ENCODE measurements at places on chromosomes 6 and 20.

DNA sequence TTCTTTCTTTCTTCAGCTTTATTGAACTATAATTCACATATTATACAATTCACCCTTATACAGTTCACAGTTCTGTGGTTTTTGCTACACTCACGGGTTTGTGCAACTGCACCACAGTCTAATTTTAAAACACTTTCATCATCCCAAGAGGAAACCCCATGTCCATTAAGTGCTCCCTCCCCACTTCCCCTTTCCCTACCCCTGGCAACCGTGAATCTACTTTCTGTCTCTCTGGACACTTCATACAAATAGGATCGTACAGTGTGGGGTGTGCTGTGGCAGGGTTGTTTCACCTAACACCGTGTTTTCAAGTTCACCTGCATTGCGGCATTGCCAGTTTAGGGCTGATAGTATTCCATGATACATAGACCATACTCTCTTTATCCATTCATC, 118.8 kb downstream of the PHACTR3 start:
- no peak for DNase-seq

GRCh38 chr6:125189494-125189893, 35.9 kb downstream of the TPD52L1 start:
- DNase-seq, result no peak

DNA sequence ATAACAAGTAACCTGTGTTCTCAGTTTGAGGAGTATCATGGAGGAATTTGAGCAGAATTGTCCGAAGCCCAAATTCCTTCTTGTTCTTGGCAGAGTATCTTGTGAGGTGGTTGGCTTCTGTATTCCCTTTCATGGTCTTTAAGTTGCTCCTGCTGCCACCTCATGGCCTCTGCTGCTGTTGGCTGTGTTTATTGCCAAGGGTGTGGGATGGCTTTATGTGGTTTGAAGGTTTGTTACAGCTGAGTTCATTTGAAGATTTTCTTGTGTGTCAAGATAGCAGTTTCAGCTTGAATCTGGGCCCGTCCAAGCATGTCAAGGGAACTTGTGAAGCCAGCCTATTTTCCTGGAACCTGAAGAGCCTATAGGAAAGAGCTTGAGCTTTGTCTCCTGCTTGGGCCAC, 20.2 kb upstream of the TTK start:
- DNase-seq, result no peak

DNA sequence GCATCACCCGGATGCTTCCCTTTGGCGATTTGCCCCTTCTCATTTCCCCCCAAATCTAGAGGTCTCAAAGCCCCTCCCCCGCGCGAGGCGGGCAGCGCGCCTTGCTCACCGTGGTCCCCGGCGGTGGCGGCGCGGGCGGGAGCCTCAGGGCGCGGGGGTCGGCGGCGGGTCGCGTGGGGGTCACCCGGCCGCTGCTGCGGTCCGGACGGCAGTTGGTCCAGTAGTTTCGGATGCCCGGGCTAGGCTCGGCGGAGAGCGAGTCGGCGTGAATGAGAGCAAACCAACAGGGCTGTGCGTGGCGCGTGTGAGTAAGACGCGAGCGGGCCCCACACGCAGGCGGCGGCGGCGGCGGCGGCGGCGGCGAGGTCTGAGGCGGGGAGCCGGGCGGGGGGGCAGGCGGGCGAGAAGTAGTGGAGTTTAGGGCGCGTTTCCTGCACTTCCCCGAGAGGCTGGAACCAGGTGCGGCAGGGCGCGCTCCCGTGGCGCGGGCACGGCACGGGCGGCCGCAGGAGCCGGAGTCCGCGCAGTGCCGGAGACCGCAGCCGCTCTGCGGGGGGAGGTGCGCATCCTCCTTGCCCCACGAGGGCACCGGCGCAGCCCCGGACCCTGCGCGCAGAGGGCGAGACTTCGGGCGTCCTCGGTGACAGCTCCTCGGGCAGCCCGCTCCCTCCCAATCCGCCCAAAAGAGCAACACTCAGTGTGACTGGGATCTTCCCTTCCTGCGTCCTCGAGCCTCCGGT, 567 bp downstream of the HS3ST5 start:
- DNase-seq, result no peak

DNA sequence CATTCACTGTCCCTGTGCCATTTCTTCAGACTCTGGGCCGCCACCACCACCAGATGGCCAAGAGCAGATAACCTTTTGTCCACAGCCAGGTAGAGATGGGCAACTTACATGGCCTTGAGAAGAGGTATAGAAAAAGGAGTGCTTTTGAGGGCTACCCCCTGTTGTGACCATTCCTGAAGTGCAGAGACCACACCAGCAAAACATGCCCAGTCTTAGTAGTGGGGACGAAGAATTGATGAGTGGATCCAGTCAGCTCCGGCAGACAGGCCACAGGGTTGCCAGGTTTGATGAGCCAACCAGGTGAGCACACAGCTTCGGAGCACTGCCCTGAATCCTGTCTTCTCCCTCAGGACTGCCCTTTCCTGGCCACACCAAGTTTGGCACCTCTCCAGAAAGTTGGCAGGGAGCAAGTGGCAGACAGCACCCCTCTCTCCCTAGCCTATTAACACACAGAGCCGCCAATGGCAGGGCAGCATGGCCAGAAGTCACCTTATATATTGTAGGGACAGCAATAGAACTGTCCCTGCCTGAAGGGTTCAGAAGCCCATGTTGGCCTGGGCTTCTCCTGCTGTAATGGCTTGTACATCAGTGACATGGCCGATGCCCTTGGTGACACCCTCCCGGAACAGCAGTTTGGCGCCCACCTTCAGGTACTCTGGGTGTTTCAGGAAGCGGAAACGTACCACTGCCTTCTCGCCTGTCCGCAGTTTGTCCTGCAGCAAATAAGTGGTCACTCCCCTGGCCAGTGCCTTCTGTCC, 7.8 kb downstream of the GTPBP2 start:
- no peak for DNase-seq

- DNase-seq, result no peak
Observed at GRCh38 chr20:16553101-16553500, 20.1 kb downstream of the KIF16B start.

- no peak for DNase-seq
Observed at GRCh38 chr20:25203871-25204320, 8.4 kb downstream of the ENTPD6 start.

GRCh38 chr20:37529214-37529967, 1.7 kb upstream of the BLCAP start:
- no peak for DNase-seq

GRCh38 chr6:34243901-34244884, 4.6 kb downstream of the SMIM29 start:
- peak; percentile 77 for DNase-seq

GRCh38 chr20:49852522-49853080, 40.0 kb downstream of the SLC9A8 start:
- no peak for DNase-seq

DNA sequence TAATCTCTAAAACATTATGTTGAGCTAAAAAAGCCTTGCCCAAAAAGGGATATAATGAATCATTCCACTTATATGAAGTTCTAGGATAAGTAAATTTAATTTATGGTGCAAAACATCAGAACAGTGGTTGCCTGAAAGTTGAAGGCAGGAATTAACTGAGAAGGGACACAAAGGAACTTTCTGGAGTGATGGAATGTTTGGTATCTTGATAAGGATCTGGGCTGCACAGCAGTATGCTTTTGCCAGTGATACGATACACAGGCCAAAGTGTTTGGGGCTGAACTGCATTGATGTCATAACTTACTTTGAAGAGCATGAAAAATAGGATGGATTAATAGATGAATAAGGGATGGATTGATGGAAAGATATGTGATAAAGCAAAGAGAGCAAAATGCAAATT, 146.1 kb upstream of the LRFN2 start:
- DNase-seq, result no peak

DNA sequence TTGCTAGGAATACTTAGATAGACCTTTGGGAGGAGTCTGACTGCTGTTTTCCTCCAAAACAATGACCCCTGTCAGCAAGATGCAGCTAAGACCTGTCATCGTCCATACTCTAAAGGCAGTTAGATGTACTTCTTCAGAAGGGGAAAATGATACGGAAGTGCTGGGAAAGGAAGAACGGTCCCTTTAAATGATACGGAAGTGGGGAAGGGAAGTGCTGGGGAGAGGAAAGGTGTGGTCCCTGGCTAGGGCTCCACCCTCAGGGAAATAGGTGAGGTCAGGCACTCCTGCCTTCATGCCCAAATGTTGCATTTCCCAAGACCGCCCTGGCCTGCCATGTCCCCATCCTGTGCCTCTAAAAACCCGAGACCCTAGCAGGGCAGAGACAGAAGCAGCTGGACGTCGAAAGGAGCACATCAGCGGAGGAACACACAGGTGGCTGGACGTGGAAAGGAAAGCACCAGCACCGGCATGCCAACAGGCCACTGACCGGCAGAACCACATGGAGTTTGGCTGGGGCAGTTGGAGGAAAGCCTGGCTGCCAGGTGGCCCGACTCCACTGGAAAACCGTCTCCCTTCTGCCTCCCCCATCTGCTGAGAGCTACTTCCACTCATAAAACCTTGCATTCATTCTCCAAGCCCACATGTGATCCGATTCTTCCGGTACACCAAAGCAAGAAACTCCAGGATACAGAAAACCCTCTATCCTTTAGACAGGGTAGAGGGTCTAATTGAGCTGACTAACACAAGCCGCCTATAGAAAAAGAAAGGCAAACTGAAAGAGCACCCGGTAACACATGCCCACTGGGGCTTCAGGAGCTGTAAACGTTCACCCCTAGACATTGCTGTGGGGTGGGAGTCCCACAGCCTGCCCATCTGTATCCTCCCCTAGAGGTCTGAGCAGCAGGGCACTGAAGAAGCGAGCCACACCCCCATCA, 94.6 kb downstream of the FAXC start:
- DNase-seq, result no peak

DNA sequence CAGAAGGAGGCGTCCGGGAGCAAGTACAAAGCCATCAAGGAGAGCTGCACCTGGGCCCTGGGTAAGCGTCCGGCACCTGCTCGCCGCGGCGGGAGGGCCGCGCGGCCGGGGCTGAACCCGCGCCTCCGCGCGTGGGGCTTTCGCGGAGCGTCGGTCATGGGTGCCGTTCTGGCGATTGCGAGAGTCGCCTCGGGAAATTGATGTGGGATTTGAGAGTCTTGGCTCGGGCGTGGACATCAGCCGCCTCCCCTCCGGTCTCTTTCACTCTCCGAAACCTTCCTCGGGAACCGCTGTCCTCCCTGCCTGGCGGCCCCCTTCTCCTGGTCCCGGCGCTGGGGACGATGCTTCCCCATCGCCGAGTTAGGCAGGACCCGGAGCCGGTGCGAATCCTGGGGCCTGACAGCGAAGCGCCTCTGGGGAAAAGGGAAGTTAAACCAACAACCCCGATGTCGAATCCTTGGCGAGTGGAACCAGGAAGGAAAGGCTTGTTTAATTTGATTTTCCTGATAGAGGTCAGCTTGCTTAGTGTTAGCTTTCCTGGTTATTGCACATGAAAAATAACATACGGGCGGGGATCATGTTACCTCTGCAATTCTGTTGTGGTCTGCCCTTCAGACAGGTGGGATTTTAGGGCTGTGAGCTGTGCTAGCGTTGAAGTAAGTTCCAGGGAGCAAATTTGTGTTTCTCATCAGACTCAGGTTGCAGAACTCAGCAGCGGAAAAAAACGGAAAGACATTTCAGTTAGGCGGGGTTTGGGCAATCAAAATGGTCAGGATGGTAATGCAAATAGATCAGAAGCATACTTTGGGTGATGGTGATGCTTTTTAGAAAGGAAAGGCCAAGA, 594 bp downstream of the ARFGEF3 start:
- DNase-seq, result no peak

GRCh38 chr20:14383335-14383734, 45.9 kb upstream of the FLRT3 start:
- DNase-seq, result no peak

GRCh38 chr20:63878899-63879663, 14.0 kb downstream of the TPD52L2 start:
- no peak for DNase-seq

GRCh38 chr6:106745197-106745770, 115.9 kb downstream of the QRSL1 start:
- DNase-seq, result no peak

GRCh38 chr20:59435518-59435917, 135.1 kb downstream of the EDN3 start:
- DNase-seq, result no peak

DNA sequence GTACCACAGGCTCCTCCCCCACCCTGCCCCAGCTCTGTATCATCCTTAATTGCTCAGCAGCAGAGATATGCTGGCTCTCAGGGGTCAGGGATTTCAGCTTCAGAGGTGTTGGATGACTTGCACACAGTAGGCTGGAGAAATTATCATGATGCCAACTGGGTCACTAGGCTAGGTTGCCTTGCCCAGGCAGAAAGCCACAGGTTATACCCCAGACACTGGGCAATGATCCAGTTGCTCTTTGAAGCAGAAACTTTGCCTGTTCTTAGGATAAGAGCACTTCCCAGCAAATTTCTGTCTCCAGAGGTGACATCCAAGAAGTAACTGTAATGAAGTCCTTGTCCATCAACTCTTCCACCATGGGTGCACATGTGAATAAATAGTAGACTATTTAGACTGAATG, 38.3 kb upstream of the SCML4 start:
- DNase-seq, result no peak

DNA sequence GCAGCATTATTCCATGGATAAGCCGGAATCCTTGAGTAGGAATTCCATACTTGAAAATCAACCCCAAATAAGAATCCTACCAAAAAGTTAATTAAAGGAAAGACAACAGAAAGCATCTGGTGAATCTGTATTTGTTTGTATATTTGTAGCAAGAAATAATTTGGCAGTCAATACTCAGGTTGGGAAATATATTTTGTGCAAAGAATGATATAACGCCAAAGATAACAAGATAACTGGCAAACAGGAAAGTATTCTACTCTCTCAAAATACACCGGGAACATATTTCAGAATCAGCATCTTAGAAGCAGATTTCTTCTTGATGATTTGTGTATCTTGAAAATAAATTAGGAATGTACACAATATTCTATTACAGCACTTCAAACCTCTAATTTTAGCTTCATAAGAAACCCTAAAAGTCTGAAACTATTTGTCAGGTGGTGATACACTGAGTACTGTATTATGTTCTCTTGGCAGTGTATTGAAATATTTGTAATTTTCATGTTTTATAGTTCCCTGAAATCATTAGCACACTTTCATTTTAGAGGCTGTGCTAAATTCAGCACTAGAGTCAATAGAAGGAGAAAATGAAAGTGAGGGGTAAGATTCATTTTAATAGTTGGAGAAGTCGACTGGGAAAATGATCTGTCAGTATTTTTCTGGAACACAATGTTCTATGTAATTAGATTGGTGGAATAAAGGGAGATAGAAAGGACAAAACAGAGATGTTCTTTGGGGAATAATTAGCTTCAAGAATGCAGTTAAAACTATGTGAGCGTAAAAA, 879.7 kb upstream of the GJE1 start:
- DNase-seq, result no peak

DNA sequence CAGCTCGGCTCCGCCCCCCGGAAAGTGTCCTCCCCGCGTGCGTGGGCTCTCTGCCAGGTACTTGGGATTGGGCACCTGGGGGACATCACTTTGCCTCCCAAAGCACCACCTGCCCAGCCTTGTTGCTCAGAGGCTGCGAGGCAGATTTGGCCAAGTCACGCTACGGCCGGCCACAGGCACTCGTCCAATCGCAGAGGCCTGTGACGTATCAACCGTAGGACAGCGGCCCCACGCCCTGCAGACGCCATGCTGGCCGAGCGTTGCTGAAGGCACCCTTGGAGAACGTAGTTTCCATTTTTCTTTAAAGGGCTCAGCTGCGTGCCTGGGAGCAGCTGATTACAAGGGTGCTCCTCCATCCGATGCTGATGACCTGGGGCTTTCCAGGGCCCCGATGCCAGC, 3.1 kb downstream of the NTSR1 start:
- DNase-seq, result no peak

Measured in activated naive CD4-positive, alpha-beta T cell treated with anti-CD3 and anti-CD28 coated beads, Interleukin-2, amount 50 U/mL, for 72 hours (primary cell).